Breast epithelium (tissue), 4 donors: ENCODE measurements at places on chromosomes 11 and 22.

- DNase-seq, result no peak
Measured at GRCh38 chr22:26320447-26320846, 108.6 kb upstream of the ASPHD2 start.

DNA sequence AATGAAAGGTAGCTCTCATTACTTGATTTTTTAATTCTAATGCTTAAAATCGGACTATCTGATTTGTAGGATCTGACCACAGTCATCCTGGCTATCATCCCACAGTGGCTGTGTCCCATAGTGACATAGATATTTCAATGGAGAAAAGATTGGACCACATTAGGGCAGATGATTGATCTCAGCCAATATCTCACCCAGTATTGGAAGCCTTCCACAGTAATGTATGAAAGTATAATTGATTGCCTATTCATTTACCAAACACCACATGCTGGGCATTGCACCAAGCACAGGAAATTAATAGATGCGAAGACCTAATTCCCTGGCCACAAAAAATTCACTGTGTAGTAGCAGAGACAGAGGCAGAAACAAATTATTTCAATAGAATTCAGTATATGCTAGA is 37.6 kb downstream of the FZD4 start:
- DNase-seq, result no peak

DNA sequence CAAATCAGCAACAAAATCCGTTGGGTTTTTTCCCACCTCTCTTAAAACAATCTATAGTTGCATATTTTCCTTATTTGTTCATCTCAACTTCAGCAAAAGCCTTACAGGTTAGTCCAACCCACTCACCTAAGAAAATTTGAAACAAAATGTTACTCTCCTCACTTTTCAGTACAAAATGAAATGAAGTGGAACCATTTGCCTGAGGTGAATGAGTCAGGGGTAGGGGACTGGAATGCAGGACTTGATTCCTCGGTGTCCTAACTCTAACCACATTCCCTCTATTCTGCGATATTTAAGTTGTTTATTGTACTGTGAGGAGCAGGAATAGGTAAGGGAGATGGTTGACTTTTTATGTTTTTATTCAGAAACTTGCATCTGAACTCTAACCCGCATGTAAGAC is 16.4 kb downstream of the ATP5MG start:
- DNase-seq, result no peak

DNA sequence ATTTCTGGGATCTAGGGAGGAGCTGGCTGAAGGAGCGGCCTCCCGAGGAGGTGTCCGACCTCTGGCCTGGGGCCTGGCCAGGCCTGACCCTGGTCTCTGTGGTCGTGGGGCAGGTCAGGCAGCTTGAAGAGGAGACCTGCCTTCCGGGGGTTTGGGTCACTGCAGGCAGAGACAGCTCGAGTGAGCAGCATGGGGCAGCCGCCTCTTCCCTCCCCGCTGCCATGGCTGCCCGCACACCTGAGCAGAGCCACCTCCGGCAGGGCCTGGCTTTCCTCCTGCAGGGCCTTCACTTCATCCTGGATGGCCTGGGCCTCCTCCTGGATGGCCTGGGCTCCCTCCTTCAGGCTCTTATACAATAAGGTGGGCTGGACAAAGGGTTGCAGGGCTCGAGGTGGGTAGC is 8.0 kb upstream of the NAALADL1 start:
- DNase-seq, result no peak

DNA sequence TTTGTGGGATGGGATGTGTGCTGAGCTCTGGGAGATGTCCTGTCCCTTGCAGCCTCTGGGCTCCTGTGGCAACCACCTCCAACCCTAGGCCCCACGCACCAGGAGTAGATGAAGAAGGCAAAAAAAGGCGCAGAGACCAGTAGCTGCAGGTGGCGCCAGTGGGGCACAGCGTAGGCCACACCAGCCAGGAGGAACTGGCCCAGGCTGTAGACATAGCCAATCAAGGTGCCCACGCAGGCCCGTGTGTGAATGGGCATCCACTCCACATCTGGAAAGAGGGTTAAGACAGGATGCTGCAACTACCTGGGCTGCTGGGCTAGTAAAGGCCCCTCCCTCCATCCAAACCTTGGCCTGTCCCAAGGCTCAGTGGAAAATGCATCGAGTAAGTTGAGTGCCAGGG is 3.0 kb downstream of the SLC22A6 start:
- DNase-seq, result no peak

GRCh38 chr22:32796865-32797573 is 4.5 kb upstream of the TIMP3 start:
- peak; percentile 81 for DNase-seq
